ENCODE measurements at places on chromosomes 7 and 10.

GRCh38 chr10:35000936-35001335 lies 89.2 kb downstream of the CUL2 start:
- no peak for DNase-seq

- no peak for DNase-seq
These were observed 84.5 kb downstream of the LHFPL3 start for GRCh38 chr7:104412911-104413310.

DNA sequence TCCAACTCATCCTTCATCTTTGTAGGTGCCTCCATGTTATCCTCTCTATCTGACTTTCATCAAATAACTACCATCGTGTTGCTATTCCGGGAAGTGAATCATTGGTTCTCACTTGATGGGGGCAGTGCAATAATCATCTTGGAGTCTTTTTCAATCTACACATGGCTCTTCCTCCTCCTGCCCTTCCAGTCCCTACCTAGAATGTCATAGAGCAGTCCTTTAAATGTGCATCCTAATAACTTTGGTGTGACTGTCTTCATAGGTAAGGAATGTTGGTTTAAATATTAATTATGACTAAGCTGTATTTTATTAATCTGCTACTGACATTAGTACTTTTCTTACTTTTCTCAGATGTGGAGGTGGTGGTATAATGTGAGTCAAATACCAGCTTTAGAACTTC lies 8.4 kb upstream of the CDK14 start:
- no peak for DNase-seq

DNA sequence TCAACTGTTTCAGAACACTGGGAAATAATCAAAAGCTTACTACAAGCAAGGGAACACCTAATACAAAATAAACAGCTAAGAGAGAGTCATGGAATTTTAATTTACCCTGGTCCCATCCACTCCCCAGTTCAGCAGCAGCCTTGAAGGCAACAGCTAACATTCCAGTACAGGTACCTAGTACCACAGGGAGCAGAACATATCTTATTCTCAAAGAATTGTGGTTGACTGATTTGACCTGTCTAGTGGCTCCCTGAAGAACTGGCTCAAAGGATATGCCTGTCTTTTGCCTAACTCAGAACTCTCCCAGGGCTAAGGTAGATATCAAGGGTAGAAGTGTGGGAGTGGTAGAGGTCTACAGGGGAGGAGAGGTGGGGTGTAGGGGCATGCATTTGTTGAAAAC lies 32.3 kb downstream of the SMURF1 start:
- DNase-seq: no peak

GRCh38 chr10:132610071-132610701 lies 72.6 kb downstream of the INPP5A start:
- DNase-seq: no peak
